ENCODE measurements at places on chromosomes 2 and 18. TPM values are rescaled to one million over a fixed set of nuclear protein-coding genes. Genes with fewer than 3 reads are reported as not detected.

Gene ZC3H6
- 12.1 TPM for total RNA-seq

GRCh38 chr2:239675826-239676715 is 275.3 kb upstream of the HDAC4 start:
- DNase-seq, result no peak

DNA sequence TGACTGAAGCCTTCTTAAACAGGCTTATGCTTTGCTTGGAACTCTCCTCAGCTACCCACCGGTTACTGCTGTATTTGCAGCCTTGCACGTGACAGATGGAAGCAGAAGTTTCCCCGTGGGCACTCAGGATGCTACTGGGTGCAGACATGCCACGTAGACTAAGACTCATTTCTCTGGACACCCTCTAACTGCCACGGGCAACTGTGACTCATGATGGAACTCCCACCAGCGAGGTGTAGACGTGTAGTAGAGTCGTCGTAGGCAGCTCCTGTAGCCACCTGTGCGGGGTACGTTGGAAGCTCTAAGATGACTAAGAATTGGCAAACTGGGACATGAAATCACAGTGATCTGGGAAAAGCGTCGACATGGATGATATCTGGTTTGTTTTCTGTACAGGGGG is 27.5 kb downstream of the TSHZ1 start:
- no peak for DNase-seq

GRCh38 chr2:108139521-108139920 is 100.2 kb upstream of the SULT1C3 start:
- DNase-seq, result no peak

DNA sequence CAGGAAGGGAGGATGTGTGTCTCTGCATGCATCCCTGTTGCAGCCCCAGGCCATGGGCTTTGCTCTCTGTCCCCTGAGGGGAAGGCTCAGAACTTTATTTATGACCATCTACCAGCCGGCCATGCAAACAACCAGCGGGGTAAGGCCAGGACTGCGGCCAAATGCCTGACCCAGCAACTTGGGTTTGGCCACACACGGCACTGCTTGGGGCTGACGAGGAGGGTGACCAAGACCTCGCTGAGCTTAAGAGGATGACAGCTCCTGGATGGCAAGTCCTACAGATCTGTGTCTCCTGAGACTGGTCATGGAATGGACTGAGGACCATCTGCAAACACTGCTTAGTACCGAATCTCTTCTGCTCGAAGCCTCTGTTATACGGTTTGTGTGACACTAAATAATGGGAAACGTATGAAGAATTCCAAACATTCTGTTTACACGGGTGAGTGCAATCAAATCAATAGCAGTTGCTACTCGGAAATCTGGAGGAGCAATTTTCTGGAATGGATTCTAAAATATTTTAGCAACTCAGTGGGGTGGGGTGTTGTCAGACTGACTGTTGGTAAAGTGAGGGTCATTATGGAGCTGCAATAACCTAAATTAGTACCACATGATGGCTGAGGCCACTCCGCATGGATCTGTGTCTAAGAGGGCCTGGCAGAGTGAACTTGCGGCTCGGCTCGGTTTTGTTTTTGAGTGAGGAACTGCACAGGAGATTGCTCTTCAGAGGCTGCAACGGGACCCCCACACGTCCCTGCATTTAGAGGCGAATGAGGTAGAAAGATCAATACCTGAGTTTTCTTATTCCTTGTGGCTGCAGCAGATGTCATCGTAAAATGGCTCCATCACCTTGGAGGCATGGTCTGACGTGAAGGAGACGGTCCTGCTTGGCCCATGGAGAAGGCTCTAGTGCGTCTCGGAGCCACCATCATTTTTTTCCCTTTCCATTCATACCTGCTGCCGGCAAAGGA is 26.6 kb downstream of the TMEM18 start:
- no peak for DNase-seq

Gene PDE1A
- total RNA-seq, result 1.9 TPM

Gene DUSP11
- total RNA-seq, result 25.5 TPM

DNA sequence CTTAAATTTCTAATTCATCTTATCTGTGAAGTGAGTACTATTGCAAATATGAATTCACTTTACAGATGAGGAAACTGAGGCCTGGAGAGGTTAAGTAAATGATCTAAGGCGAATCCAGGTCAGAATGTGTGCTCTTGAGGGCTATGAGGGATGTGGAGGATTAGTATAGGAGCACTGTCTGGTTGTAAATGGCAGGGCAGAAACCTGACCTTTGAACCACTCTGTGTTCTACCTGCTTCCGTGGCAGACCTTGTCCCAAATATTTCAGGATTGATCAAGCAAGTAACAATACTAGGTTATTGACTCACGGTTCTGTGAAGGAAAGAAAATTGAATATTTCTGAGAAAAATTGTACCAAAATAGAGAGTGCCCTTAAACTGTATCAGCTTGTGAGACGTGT is 74.7 kb downstream of the PTPRM start:
- no peak for DNase-seq

- DNase-seq, result no peak
Observed at GRCh38 chr2:152894051-152894450, 175.6 kb downstream of the ARL6IP6 start.

Gene GKN1
- not detected for total RNA-seq

DNA sequence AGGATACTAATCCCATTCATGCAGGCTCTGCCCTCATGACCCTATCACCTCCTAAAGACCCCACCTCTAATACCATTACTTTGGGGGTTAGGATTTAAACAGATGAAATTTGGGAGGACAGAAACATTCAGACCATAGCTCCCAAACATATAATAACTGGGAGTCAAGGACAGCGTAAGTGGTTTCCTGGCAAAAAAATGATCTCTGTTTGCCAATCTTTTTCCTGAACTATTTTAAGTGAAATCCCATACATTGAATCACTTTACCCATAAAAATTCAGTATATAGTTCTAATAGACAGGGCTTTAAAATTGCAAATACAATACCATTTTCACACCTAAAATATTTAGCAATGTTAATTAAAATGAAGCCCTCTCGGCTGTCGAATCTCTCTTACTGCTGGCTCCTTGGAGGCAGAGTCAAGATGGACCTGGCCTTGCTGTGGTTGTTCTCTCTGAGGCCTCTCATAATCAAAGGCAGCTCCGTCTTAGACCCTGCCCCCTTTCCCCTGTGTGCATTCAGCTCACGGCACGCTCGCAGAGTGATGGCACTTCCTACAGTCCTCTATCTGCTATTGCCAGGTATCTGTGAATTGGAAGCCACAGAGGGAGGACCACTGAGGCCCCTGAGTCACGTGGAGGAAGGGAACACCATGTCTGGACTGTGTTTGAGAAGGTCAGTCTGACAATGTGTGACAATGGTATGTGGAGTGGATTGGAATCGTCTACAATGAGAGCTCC is 132.3 kb downstream of the UXS1 start:
- DNase-seq, result no peak

DNA sequence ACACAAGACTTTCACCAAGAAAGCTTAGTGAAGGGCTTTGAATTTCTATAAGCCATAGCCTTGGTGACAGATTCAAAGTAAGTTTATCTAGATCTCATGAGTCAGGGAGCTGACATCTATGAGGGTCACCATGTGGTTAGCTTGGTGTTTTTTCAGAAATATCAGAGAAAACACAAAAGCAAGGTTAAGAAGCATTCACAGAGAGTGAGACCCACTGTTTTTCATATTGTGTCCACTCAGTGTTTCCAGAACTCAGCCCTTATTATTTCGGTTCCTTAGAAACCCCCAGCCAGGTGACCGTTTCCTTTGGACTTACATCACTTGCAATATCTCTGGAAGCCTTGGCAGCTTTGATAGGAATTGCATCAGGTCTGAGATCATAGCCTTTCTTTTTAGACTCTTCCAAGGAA is 76.6 kb downstream of the NEB start:
- no peak for DNase-seq

- no peak for DNase-seq
Observed at GRCh38 chr2:34143149-34143548, 544.0 kb upstream of the FAM98A start.

DNA sequence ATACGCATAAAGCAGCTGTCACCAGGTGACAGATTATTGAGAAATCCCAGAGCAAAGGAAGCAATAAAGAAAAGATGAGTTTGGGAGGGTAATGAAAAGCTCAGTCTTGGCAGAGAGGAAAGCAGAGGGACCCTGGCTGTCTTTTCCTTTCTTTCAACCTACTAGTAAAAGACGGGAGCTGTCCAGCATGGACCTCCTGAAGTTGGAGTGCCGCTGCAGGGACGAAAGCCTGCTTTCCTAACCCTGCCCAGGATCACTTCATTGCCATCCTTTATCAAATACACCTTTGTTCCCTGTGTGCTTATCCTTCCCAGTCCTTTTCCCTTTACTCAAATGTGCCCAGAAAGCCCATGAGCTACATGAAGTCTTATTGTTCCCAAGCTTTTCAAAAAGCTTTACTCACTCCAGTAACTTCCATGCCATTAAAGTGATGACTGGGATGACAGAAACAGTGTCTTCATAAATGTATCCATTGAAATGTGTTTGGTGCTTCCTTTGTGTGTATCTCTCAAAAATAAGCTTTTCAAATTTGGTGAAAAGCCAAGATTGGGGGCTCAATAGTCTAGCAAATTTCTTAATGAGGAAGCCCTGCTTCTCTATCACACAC is 3.7 kb upstream of the SPR start:
- no peak for DNase-seq

Gene RNF152
- 28.6 TPM for total RNA-seq

Gene TFCP2L1
- total RNA-seq, result 0.16 TPM
